HT-29 (cell line): ENCODE measurements at places on chromosomes 4 and X.

DNA sequence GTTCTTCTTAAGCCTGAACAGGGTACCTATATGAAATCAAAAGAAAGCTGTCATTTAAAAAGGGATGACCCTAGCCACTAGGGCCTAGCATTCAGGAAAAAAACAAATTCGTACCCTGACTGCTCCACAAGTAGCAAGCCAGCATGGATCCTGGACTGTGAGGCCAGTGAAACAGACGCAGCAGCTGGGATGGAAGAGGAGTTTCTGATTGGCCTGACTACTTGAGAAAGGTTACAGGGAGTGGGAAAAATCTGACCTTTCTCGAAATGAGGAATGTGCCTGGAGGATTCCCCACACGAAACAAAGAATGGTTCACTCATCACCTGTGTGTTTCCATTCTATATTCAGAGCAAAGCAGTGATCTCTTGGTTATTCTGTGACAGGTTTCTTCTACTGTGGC, 87.6 kb upstream of the JADE1 start:
- no peak for DNase-seq

DNA sequence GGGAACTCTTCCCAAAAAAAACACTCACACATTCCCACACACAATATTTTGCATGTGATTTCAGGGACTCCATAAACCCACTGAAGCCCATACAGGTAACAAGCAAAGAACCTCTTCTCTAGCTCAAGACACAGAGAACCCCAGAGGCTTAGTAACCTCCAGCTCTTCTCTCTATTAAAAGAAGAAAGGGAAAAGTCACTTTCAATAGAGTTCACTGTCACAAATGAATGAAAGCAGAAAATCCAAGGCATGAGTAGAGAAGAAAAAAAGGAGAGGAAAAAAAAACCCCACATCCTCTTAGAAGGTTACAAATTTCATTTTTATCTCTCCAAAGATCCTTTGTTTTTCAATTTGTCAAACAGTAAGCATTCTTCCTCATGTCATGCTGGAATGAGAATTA, 30.7 kb upstream of the DCLK2 start:
- DNase-seq, result no peak

DNA sequence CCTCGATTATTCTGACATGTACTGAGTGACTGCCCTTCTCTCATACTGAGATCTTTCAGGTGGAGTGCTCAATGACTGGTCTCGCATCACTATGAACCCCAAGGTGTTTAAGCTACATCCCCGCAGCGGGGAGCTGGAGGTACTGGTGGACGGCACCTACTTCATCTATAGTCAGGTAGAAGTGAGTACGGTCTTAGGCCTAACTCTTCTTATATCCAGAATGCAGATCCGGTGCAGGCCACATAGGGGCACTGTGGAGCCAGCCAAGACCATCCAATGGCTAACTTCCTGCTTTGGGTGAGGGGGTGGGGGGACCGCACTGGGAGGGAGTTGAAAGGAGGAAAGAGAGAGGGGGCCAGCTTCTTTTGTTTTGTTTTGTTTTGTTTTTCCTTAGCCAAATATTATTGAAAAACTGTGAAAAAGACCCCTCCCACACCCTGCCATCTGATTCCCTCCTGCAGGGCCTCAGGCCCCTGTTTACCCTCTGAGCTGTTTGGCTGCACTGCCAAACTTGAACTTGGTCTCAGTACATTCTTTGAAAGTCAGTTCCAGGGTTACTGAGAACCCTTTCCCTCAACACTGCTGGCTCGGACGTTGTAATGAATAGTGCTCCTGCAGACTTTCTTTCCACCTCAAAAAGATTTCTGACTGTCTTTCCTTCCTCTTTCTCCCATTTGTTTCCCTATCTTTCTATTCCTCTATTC, 16.2 kb downstream of the AWAT2 start:
- peak; percentile 27 for DNase-seq

DNA sequence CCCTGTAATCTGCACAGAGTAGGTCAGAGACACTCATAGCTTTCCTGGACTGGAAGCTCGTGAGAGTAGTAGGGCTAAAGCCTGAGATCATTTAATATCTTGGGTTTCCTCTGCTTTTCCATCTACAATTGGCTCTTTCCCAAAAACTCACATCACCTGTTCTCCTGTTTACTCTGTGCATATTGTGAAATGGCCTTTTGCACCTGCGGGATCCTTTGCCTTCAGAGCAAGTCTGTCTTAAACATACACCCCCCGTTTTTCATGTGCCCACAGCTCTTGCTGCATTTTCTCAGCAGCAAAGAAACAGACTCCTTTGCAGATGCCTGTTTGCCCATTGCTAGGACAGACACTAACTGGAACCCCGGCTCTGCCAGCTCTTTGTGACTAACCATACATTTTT, 608.3 kb upstream of the PCDH10 start:
- no peak for DNase-seq
